ENCODE measurements at places on chromosomes 2 and 18. TPM values are rescaled to one million over a fixed set of nuclear protein-coding genes. Genes with fewer than 3 reads are reported as not detected.

Gene MAIP1
- 28.6 TPM for total RNA-seq

- no peak for DNase-seq
These were observed 84.2 kb upstream of the ID2 start for GRCh38 chr2:8597559-8598225.

DNA sequence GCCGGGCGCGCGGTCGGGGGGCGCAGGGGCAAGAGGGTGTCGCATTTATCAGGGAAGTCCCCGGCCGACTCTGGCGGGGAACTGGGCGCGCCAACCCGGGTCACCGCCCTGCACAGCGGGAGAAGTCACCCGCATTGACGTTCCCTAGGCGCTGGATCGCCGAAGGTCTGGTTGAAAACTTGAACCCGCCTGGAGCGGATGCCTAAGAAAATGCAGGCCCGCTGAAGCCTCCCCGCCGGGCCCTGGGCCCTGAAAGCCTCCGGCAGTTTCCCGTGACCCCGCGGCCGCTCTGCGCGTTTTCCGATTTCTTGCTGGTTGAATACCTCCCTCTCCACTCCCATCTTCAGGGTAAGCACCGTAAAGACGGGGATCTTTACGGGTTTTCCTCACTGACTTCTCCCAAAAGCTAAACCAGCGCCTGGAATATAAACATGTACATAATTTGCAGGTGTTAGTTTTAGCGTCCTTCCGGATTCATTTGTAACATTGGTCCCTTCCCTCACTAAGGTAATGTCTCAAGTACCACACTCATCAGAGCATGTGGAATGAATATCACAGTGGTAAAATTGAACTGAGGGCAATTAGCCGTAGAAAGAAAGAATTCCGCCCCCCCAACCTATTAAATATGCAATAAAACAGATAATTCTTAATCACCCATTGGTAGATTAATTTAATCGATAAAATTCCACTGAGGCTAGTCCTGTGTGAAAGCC is 675 bp upstream of the SPIRE1 start:
- DNase-seq = no peak

DNA sequence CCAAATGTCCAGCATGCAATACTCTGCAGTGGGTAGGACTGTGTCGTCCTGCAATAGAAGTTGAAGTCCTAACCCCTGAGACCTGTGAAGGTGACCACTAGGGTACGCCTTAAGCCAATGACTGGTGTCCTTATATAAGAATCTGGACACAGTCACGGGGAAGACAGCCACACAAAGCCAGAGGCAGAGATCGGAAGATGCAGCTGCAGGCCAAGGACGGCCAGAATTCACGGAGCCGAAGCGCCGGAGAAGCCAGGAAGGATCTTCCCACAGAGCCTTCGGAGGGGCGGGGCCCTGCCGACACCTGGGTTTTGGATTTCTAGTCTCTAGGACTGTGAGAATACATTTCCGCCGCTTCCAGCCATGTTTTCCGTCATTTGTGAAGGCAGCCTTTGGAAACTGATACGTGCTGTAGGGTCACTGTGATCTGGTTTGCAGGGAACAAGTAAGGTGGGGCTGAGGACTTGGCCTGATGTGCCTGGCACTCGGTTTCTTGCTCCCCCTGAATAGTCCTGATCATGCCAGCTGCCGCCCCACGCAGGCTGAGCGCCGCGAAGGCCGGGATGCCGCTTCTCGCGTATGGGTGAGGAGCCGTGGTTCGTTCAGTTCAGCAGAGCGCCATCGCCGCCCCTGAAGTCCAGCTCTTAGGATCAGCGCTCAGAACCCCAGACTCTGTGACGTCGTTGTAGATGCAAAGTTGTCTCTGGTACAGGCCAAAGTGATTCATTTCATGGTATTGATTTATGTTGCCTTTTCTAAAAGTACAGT is 38.7 kb downstream of the PTGR3 start:
- no peak for DNase-seq

Gene MC5R
- total RNA-seq = not detected

DNA sequence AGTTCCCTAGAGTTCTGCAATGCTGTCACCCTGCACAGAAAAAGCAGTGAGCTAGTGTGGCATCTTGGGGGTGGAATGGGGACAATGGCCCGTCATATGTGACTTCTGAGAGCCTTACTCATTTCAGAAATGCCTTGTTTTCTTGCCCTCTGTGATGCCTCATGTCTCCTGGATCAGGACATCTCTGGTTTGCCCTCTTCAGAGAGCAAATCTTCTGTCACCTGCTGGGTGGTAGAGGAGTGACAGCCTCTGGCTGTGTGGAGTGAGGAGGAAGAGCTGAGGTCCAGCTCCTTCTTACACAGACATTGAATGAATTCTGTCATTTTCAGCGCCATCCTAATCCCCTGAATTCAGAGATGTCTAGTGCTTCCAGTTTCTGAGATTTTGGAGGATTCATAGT is 55.6 kb upstream of the PHLPP1 start:
- DNase-seq = no peak

Gene CTAGE1
- total RNA-seq = not detected

DNA sequence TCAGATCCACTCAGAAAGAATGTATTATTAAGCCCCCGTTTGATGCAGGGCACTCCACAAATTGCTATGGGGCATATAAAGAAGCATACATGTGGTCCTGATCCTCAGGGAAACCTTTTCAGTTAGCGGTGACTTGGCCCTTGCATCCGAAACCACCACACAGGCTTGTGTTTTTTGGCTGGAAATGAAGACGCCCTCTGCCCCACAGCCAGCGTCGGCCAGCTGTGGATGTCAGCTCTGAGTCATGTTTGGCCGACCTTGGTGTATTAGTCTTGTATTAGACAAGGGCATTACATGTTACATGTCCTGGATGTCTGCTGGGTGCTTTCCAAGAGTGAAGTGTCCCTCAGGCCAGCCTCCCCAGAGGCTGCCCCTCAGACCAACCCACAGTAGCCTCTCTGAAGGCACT is 107.6 kb upstream of the MAP3K20 start:
- DNase-seq = peak; percentile 49

DNA sequence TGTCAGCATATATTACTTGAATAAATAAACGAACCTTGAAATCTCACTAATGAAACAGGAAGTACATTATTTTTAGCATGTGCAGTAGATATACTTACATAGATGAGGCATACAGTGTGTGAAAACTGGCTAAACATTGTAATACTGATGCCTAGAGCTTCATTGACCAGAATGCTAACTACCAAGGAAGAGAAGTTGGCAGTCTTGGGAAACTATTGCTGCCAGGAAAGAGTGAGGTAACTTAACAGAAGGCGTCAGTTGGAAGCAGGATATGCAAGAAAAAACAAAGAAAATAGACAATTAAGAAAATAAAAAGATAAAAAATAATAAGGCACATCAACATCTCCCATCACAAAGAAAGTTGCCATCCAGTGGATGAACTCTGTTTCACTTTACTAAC is 963.0 kb downstream of the TDRD15 start:
- no peak for DNase-seq

GRCh38 chr2:204274429-204274828 is 270.8 kb upstream of the PARD3B start:
- DNase-seq = no peak

GRCh38 chr2:118577202-118577601 is 270.2 kb downstream of the EN1 start:
- DNase-seq = peak; percentile 53

GRCh38 chr18:8770657-8771056 is 65.3 kb downstream of the MTCL1 start:
- DNase-seq = no peak

GRCh38 chr18:25599443-25599842 is 247.5 kb upstream of the ZNF521 start:
- no peak for DNase-seq

GRCh38 chr2:132255714-132256113 is 94.0 kb upstream of the ANKRD30BL start:
- no peak for DNase-seq

- DNase-seq = no peak
These were observed 21.0 kb downstream of the APOB start for GRCh38 chr2:21022792-21023367.

Gene OXER1
- not detected for total RNA-seq

DNA sequence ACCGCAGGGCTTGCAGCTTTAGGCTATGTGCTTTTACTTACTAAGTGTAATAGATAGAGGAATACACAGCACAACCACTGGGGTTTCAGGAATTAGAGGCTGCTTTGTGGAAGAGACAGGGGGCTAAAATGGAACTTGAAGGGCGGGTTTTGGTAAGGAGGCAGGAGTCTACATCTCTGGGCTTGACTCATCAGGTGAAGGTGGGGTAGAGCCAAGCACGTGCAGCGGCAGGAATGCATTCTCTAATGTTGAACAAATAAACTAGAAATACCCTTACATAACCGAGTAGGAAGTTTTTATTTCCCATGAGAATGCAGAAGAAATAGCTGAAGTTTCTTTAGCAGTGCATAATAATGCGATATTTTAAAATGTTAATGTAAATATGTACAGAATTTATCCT is 673.8 kb upstream of the SALL3 start:
- no peak for DNase-seq

Gene ATP8B1
- 0.64 TPM for total RNA-seq

Gene KLF7
- total RNA-seq = 6.8 TPM

DNA sequence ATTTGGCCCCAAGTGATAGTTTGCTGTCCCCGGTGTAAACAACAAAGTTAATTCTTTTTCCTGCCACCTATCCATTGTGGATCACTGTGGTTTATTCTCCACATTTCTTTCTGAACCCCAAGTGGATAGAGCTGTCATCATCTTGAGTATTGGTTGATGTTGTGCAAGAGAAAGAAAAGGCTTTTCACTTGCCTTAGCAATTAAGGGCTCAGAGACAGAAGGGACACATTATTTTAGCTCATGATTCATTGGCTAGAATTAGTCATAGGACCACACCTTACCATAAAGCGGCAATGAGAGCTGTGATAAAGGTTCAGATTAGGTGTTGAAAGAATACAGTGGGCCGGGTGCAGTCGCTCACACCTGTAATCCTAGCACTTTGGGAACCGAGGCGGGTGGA is 442.1 kb upstream of the DCC start:
- peak; percentile 6 for DNase-seq

Gene CYP27A1
- total RNA-seq = not detected

GRCh38 chr2:10215393-10215935 is 87.2 kb upstream of the HPCAL1 start:
- DNase-seq = no peak

GRCh38 chr2:32712870-32713269 is 85.0 kb downstream of the TTC27 start:
- DNase-seq = no peak

DNA sequence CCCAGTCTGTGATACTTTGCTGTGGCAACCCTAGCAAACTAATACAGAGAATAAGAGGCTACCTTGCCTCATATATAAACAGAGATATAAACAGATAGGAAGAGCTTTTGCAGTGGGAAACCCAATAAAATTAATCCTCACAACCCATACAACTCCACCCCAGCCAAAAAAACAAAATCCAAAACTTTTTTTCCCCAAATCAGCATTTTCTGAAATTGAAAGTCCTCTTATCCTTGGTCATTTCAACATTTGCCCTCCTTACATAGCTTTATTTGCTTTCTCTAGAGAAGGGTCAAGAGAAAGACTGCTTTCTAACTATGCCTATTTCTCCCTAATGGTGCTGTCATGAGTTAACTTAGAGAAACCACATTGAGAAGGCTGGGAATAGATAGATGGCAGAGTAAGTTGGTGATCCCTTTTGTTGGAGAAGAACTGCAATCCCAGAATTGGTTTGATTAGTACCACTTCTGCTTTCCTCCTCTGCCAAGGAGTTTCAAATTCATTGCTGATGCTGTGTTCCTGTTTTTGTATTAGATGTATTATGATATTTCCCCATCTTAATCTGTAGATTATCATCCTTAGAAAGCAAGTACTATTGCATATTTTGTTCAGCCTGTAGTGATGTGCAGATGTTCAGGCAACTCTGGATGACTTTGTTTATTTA is 76.5 kb upstream of the B3GNT2 start:
- no peak for DNase-seq

DNA sequence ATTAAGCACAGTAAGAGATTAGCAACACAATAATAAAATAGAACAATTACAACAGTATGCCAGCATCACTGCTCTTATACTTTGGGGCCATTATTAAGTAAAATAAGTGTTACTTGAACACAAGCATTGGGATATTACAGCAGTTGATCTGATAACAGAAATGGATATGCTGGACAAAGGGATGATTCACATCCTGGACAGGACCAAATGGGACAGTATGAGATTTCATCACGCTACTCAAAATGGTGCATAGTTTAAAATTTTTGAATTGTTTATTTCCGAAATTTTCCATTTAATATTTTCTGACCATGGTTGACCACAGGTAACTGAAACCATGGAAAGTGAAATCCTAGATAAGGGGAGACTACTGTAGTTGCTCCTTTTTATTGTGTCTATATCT is 138.2 kb downstream of the UBR3 start:
- no peak for DNase-seq

Gene ACADL
- not detected for total RNA-seq

DNA sequence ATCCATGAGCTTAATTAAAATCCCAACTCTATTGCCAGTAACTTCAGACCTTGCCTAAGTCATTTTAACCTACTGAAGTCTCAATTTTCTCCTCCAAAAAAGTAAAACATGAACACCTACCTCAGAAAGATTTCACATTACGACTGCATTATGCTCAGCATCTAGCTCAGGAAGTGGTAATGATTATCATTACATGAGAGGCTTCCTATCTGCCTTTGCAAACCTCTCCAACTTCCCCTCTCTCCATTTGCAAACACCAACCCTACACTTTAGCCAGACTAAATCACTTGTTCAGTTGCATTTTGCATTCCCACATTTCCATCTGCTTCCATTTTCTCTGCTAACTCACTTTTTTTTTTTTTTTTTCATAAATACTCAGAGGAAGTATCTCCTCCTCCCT is 6.8 kb downstream of the SLC38A11 start:
- no peak for DNase-seq

- no peak for DNase-seq
These were observed 339.6 kb downstream of the NUP35 start for GRCh38 chr2:183463821-183464220.

- DNase-seq = no peak
These were observed 8.0 kb upstream of the MBP start for GRCh38 chr18:77140439-77141109.

DNA sequence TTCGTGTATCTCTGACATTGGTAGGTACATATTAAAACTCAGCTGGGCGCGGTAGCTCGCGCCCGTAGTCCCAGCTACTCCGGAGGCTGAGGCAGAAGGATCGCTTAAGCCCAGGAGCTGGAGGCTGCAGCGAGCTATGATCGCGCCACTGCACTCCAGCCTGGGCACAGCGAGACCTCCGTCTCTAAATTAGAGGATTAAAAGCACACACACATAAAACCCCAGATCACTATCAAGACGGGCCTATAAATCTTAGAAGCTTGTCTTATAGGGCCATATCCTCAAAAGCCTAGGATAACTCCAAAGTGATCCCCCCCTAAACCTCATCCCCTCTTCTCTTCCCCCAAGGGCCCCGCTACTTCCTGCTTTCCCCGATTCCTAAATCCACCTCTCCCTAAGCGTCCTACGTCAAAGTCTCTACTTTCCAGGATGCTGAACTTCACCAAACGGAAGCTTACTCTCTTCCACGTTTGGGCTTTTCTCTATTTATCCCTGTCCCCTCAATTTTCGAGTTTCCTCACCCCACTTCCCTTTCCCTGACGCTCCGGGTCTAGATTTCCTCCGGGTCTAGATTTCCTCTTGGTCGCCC is 707 bp downstream of the KRCC1 start:
- DNase-seq = no peak

Gene VIT
- total RNA-seq = 2.4 TPM
